ENCODE measurements at places on chromosomes 16 and 17.

- DNase-seq: no peak
Measured at GRCh38 chr16:28495098-28495793, 803 bp downstream of the APOBR start.

DNA sequence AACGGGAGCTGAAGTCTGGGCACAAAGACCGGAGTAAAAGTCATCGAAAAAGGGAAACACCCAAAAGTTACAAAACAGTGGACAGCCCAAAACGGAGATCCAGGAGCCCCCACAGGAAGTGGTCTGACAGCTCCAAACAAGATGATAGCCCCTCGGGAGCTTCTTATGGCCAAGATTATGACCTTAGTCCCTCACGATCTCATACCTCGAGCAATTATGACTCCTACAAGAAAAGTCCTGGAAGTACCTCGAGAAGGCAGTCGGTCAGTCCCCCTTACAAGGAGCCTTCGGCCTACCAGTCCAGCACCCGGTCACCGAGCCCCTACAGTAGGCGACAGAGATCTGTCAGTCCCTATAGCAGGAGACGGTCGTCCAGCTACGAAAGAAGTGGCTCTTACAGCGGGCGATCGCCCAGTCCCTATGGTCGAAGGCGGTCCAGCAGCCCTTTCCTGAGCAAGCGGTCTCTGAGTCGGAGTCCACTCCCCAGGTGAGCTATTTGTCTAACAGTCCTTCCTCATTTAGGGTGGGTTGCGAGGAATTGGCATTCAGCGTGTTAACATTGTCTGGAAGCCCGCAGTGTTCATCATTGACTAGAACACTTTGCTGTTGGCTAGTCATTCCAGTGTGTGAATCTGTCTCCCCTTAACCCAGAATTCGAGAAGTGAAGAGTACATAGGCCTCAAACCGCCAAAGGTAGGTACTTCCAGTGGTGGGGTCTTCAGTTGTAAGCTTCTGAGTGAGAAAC lies 1.5 kb downstream of the CDK12 start:
- DNase-seq: no peak

DNA sequence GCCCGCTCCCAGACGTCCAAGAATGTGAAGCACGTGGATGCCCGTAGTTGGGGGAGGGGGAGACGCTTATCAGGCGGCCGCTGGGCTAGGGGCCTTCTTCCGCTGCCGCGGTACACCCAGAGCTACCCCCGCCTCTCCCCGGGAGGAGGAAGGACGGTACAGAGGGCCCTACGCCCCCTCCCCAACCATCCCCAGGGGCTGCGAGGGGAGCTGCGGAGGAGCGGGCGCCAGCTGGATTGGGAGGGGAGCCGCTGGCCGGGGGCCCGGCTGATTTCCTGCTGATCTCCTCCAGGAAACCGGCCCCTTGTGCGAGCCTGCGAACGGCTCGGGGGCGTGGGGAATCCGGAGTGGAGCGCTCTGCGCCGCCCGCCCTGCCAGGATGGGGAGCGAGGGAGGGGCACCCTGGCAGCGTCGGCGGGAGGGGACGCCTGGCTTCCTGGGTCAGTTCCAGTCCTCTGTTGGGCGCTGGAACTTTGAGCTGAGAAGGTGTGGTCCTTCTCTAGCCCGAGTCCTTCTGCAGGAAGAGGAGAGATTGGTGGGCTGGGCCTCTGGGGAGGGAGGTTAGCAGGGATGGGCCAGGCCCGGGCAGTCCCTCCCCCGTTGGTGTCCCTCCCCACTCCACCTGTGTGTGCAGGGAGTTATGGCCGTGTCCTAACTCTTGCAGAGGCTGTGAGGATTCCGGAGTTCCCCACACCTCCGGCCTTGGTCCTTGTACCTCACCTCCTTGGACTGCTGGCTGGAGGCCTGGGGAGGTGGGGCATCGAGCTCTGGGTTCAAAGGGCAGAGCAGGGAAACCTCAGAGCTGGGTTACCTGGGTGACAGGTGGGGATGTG lies 19.2 kb downstream of the GJD3 start:
- DNase-seq: no peak

DNA sequence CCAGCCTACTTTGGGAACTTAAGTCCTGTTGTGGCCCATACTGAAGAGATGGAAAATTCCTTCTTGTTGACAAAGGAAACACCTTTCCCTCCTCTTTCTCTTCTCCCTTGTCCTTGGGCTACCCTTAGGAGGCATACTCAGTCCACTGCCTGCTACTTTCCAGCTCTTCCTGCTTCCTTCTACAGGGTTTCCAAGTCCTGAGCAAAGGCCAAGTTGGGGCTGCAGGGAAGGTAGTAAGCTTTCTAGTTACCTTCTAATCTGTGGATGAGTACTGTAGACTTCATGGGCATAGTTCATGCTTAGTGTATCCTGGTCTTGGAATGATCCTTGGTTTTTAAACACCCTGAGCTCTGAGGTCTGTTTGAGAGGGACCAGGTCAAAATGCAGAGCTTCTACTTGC lies 299.2 kb upstream of the MAF start:
- DNase-seq: no peak

DNA sequence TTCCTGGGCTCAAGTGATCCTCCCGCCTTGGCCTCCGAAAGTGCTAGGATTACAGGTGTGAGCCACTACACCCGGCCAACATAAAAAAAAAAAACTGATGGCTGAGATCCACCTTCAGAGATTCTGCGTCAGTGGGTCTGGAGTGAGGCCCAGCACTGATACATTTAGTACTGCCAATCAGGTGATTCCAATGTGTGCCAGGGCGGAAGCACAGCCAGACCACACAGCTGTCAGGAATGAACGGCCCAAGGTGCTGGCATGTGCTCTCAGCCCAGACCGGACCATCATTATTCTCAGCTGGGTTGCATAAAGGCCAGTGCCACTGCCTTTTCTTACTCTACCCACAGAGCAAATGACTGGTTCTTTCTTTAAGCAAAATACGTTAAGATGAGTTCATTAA lies 1.2 kb upstream of the BCO1 start:
- no peak for DNase-seq

GRCh38 chr17:73142872-73143381 lies 21.9 kb upstream of the SSTR2 start:
- DNase-seq: no peak

- no peak for DNase-seq
Measured at GRCh38 chr16:25311950-25312349, 54.3 kb upstream of the ZKSCAN2 start.

- DNase-seq: no peak
Measured at GRCh38 chr17:74608511-74608910, 15.0 kb downstream of the CD300E start.

DNA sequence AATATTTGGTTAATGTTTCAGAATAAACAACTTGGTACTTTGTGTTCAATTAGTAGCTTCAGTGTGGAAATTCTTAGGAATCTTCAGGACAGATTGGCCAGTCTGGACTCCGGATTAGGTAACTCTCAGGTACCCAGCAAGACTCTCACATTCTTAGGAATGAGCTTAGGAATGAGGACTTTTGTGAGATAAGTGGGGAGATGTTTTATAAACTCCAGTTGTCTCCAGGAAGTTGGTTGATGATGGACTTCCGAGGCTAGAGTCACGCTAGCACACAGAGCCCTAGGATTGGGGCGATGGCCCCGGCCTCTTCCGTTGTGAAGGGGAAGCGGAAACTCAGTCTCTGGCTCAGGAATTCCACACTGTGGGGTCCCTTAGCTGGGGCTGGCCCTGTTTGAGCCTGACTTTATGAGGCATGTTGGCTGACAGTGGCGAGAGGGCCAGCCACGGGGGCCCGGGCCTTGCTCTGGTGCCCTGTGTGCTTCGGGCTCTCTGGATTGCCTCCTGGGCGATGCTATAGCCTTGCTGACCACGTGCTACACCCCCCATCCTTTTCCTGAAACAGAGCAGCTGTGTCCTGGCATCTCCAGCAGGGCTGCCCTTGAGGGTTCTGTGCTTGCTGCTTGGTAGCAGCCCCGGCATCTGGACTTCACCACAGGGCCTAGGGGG lies 32.4 kb downstream of the RAB11FIP3 start:
- no peak for DNase-seq

DNA sequence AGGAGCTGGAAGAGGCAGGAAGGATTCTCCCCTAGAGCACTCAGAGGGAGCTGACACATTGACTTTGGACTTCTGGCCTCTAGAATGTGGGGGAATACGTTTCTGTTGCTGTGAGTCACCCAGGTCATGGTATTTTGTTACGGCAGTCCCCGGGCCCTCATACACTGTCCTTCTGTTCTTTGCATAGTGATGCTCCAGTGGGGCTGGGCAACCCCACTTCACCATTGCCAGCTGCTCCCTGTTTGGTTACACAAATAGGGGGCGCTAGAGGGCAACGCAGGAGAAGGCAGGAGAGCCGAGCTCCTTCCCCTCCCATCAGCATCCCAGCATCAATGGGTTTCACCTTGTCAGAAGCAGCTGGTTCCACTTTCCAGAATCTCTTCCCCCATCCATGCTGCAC lies 257.7 kb upstream of the FOXF1 start:
- no peak for DNase-seq

GRCh38 chr16:85387171-85387507 lies 226.0 kb upstream of the GSE1 start:
- no peak for DNase-seq

DNA sequence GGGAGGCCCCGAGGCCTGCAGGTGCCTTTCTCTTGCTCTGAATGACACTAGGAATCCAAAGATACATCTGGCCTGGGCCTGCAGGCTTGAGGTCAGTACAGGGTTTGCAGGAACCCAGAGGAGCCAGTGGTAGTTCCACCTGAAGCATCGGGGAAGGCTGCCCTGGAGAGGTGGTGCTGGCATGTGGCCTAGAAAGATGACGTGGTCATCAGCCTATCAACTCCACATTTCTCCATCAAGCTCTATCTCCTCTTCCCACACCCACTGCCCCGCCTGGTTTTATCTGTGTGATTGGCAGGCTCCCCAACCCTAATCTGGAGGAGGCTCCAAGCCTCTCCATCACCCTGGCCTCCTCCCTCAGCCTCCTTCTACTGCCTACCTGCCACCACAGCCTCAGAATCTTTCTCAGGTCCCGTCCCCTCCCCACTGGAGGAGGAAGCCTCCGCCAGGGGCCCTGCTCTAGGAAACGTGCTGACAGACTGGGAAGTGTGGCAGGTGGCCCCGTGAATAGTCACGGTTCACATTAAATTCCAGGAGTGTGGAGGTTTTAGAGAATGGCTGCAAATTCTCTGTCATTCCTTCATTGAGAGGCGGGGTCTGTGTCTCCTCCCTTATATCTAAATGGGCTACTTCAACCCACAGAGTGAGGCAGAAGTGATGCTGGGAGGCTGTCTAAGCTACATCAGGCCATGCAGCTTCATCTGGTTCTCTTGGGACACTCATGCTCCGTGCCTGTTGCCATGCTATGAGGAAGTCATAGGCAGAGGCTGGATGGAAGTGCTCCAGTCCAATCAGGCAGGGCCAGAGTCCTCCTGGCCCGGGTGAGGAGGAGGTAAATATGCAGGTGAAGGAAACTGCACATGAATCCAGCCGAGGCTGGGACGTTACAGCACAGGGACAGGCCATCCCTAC lies 11.4 kb upstream of the MAP2K3 start:
- DNase-seq: no peak

DNA sequence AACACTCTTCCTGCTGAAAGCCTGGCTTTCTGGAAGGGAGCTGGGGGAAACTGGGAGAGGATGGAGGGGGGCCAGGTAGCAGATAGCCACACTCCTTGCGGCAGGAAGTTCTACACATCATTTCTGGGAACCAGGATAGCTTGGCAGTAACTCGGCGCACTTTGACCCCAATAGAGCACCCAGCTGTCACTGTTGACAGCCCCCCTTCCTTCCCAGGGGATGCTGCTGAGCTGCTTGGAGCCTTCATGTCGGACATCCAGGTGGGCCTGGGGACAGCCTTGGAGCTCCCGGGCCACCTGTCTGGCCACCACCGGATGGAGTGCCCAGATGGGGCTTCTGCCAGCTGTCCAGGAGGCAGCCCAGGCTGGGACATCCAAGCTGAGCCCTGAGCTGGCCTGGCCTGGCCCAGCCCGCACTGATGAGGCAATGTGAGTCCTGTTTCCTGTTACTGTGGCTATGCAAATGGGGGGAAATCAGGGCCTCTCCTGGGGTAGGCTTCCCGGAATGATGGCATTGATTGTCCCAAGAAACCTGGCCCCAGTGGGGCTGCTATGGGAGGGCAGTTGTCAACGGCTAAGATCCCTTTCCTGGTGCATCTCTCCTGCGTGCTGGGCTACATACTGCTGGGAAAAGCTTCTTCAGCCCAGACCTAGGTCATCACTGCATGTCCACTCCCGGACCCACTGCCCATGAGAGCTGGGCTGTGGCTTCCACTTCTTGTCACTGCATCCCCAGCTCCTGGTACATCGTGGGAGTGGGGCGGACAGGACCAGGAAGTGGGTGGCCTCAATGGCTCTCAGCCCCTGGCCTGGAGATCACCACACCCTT lies 50.0 kb downstream of the SOCS1 start:
- no peak for DNase-seq

DNA sequence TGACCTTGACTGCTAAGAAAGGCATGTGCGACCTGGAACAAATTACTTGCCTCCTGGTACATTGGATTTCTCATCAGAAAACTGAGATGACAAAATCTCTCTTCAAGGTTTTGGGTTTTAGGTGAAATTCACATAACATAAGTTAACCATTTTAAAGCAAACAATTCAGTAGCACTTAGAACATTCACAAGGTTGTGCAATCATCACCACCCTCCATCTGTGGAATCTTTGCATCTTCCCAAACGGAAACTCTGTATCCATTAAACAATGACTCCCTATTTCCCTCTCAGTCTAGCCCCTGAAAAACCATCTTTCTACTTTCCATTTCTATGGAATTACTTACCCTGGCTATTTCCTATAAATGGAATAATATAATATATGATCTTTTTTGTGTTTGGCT lies 42.2 kb upstream of the BRD7 start:
- DNase-seq: no peak

DNA sequence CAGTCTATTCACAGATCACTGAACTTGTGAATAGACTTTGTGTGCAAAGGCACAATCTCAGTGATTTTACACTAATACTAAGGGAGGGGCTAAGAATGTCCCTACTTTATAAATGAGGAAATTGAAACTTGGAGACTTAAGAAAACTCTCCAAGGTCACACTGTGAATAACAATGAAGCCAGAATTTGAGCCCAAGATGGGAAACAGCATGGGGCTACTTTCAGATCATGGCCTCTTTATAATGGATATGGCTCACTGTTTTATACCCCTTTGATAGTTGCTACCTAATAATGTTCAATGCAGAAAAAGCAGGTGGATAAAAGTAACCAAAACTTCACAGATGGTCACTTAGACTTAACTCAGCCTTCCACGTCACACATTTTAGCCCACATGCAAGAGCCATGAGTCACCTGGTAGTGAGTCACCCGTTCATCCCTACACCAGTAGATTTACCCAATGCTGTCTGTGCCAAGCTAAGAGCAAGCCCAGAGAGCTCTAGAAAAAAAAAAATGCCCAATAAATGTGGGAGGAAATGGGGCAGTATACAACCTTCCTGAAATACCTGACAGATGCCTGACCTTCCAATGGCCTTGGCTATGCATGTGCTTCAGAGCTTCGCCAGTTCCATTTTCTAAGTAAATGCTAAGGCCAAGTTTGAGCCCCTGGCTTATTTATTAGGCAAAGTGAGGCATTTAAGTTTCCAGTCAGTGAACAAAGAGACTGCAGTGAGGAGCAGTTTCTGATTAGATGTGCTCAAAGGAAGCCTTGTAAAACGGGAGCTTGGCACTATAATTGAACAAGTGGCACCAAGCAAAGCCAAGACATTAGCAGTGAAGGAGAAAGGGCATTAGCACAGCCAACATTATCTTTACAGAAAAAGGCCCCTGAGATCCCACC lies 219.7 kb downstream of the TMEM114 start:
- no peak for DNase-seq

Data from activated CD8-positive, alpha-beta memory T cell treated with anti-CD3 and anti-CD28 coated beads for 4 hours (primary cell).